T-helper 22 cell (primary cell): ENCODE measurements at places on chromosomes 16 and 17.
A peak's percentile ranks its signal among the peaks of the same experiment; 100 is the strongest.

DNA sequence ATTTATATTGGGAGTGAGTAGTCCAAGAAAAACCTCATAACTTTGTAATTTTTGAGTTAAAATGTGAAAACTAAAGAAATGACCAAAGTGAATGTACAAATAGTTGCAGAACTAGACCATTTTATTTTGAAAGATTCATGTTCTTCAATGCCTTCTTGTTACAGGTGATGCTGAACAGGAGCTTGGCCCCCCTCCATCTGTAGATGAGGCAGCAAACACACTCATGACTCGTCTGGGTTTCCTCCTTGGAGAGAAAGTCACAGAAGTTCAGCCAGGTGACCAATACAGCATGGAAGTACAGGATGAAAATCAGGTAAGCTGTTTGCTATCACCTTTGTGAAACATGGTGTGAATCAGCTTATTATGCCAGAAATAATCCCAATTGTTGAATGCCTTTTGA, 227.8 kb downstream of the TANC2 start:
- no peak for DNase-seq

DNA sequence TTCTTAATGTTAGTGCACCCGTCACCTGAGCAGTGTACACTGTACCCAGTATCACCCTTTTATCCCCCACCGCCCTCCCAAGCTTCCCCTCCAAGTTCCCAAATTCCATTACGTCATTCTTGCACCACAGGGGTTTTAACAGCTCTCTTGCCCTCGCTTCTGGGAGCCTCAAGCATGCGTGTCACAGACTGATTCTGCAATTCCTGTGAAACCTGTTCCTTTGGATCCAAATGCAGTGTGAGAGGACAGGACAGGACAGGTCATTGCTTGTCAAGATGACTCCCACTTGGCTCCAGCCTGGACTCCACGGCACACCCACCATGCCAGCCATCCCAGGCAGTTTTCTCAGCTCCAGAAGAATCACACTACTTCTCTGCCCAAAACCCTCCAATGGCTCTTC, 44.1 kb downstream of the CYB5D2 start:
- no peak for DNase-seq

DNA sequence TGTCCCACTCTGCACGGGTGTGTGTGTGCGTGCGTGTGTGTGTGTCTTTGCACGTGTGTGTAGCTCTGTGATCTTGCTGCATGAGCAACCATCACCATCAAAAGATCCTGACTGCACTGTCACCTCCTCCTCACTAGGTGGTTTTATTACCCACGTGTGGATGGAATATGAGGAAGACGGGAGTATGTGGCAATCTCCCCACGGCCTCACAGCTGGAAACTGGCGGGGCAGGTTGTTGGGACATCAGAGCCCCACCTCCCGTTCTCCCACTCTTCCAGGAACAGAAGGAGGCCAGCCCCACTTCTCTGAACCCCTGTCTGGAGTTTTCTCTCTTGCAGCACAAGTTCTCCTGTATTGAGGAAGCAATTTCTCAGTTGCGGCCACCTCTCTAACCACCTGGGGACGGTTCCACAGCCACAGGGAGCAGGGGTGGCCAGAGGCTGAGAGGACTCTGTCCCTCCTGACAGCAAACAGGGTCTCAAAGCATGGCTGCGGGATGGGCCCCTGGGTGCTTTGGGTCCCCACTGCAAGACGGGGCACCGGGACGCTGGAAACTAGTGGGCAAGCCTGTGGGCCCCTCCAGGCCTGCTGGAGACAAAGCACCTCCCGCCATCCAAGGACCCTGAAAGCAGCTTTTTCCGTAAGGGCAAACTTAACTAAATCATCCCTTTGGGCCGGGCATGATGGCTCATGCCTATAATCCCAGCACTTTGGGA, 27.9 kb upstream of the ATP2C2 start:
- no peak for DNase-seq

DNA sequence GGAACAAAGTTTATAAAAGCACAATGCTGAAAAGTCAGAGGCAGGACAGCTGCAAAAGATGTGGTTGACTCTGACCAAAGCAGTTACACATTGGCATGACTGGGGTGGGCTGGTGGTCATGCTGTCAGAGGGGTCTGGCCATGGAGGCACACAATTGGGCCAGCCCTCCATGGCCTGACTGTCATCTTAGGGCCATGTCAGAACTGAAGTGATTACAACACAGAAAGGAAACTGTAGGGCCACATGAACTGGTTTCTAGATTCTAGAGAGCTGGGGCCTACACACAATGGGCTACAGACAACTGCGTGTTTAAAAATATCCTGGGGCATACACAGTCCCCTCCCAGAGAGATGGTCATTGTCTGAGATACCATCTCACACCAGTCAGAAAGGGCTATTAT, 380.6 kb downstream of the GRIN2A start:
- no peak for DNase-seq

DNA sequence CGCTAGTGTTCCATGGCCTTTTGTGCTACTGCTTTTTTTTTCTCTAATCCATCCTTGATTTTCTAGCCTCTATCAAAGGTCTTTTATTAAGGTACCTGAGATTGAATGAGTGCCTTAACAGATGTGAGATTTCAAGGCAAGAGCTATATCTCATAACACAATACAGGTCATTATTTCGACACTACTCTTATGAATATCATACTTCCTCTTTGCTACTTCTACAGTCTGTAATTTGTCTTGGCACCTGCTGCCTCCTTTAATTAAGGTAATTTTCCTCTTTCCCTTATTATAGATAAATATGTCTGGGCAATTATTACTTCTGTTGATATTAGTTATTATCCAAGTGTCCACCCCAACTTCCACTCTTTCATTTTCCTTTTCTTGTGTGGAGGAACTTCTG, 5.3 kb downstream of the KRT28 start:
- no peak for DNase-seq

GRCh38 chr17:77596491-77597417, 361.7 kb upstream of the TNRC6C start:
- DNase-seq = no peak

DNA sequence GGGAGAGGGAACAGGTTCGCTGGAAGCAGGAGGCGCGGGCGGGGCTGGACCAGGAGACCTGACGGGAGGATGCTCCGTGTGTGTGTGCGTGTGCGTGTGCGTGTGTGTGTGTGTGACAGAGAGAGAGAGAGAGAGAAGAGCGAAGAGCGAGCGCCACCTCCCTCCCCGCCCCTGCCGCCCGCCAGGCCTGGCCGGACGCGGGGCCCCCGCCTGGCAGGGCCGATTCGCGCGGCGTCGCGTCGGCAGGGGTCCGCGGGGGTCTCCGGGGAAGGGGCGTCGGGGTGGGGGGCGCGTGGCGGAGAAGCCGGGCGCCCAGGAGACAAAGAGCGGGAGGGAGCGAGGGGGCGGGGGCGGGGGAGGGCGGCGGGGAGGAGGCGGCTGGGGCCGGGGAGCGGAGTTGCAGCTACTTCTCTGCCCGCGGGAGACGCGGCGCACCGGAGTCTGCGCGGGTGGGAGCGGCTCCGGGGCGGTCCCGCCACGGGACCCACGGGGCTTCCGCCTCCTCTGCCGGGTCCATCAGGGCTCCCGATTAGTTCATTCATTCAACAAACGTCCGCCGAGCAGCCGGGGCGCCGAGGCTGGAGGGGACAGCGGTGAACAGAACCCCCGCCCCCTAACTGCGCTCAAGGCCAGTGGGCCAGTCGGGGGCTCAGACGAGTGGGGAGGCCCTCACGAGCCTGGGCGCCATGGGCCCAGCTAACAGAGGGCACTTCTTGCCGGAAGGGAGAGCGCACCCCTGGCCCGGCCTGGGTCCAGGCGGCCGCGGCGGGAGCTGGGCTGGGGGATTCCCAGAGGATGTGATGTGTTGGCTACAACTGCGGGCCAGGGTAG, at the start of gene SAMD14:
TSS of gene SAMD14 (minus strand) at position 433 of the 831 bp plus-strand sequence. CDS start 5,201 bp downstream, outside the sequence.
- DNase-seq = peak; percentile 50

DNA sequence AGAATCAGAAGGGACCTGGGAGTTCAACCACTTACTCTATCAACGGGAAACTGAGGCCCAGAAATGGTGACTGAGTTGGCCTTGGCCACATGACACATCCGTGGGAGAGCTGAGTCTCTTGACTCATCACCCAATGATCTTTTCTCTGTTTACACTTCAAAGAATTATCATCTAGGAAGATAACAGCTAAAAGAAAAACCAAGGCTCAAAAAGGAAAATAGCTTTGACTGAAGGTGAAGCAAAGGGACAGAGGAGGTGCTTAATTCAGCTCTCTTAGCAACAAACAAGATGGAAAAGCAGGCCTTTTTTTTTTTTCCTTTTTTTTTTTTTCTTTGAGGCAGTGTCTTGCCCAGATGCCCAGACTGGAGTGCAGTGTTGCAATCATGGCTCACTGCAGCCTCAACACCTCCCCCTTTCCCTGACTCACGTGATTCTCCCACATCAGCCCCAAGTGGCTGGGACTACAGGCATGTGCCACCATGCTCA, 16.7 kb downstream of the ERCC4 start:
- no peak for DNase-seq

GRCh38 chr17:41178843-41179616, 1.0 kb upstream of the KRTAP4-2 start:
- no peak for DNase-seq

DNA sequence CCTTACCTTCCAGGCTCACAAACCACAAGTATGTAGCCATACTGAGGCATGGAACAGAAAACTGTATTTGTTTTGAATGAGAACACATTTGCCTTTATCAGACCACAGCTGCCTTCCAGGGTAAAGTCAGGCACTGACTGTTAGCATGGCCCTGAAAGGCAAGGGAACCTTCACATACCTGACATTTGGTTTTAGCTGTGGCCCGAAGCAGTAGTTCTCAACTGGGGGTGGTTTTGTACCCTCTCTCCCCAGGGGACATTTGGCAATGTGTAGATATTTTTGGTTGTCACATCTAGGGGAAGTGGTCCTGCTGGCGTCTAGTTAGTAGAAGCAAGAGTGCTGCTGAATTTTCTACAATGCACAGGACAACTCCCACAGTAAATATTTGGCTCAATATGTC, 9.2 kb downstream of the HERPUD1 start:
- DNase-seq = no peak

- DNase-seq = no peak
Observed at GRCh38 chr16:78133919-78134318, 34.5 kb downstream of the WWOX start.

DNA sequence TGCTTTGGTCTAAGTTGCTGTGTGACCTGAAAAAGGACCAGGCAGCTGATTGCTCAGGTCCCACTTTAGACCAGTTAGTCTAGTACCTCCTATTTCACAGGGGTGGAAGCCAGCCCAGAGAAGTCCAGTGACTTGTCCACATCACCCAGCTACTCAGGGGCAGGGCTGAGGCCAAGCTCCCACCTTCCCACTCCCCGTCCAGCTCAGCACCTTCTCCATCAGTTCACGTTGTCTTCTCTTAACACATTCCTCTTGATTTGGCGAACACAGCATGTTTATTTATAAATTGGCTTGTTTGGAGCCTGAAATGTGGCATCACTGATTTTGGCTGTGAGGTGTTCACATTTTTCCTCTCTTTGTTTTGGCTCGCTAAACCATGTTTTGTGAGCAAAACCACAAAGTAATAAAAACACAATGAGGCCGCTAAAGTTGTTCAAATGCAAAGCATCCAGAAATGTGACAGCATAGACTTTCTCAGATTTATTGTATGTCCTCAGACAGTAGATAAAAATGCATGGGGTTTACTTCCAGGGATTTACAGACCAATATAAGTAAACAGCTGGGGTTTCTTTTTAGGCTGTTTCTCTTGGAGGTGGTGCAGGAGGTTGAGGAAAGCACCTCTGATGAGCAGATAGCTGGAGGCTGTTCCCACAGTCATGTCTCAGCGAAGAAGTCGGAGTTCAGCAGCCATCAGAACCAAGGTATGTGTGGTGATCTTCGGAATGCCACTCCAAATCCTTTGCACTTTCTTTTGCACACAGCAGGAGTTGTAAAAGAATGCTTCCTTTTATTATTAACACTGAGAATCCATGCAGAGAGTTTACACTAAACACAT, 88.4 kb downstream of the PLXDC1 start:
- no peak for DNase-seq
